ENCODE measurements at places on chromosomes 2 and 18. TPM values are rescaled to one million over a fixed set of nuclear protein-coding genes. Genes with fewer than 3 reads are reported as not detected.

The IL37 gene
- total RNA-seq: not detected

The ERFE gene
- 4.2 TPM for total RNA-seq

The PLGLB2 gene
- total RNA-seq: 0.89 TPM

The POTEJ gene
- not detected for total RNA-seq

The TEX44 gene
- not detected for total RNA-seq

The MTCL1 gene
- total RNA-seq: 14.3 TPM
